ENCODE measurements at places on chromosomes 11 and 22. TPM values are rescaled to one million over a fixed set of nuclear protein-coding genes. Genes with fewer than 3 reads are reported as not detected.
A peak's percentile ranks its signal among the peaks of the same experiment; 100 is the strongest.

Gene LGR4
- total RNA-seq = 99.6 TPM

Gene OMP
- not detected for total RNA-seq

Gene OR8G1
- total RNA-seq = not detected

Gene OR52A5
- 0.39 TPM for total RNA-seq

Gene ZDHHC24
- total RNA-seq = 13.1 TPM

DNA sequence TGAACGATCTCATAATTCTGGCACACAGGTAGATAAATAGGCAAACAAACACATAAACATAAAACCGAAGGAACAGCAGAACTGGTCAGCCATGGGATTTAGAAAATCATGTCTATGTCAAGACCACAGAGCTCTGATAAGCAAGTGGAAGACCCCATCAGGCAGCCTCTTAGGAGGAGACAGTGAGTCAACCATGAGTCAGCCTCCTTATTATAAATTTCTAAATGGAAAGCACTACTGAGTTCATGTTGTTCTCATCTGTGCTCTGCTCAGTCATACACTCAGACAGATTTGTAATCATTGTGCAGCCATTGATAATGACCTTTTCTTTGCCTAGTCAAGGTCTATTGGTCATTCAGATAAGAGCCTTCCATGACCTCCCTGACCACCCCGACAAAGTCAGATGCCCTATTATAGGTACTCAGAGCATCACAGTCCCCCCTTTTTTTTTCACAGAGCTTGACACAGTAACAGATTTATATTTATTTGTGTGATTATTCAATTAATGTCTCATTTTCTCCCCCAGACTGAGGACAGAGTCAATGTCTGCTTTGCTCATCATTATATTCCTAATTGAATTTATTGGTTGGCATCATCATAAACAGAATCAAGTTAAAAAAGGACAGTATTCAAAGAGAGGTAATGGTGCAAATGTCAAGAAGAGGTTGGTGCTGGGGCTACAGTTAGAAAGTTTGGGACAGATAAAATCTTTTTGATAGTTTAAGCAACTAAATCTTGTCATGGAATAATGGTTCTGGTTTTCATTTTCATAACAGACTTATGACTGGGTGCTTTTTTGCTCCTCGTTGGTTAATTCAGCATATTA lies 579.7 kb upstream of the CCDC90B start:
- H3K4me3 ChIP-seq = no peak overlapping the region
- no peak for DNase-seq
- no peaks in the 10 kb centered on the region for H3K36me3 ChIP-seq
- no peaks in the 10 kb centered on the region for H3K27me3 ChIP-seq

DNA sequence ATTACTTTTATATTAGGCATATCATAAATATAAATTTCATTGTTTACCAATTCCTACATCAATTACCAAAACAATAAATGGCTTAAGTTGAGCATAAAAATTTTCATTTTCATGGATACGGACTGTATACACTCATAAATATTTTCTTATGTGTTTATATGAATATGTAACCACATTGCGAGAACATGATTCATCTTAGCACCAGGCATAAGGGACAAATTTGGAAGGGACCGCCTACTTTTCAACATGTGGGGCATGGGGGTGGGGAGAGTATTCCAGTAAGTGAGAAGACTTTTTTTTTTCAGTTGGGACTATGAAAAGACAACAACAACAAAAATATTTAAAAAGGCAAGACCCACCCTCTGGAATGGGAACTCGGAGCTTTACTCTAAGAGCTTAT lies 296.1 kb downstream of the RAB38 start:
- no peak for DNase-seq
- H3K27me3 ChIP-seq = no peaks in the 10 kb centered on the region
- no peak overlapping the region for H3K27ac ChIP-seq

GRCh38 chr11:112298535-112298934 lies 37.9 kb upstream of the PLET1 start:
- peaks cover 13% of the 10 kb centered on the region for H3K4me1 ChIP-seq
- no peak overlapping the region for H3K27ac ChIP-seq
- H3K36me3 ChIP-seq = no peaks in the 10 kb centered on the region
- H3K27me3 ChIP-seq = no peaks in the 10 kb centered on the region
- no peak overlapping the region for H3K4me3 ChIP-seq
- no peak for DNase-seq

DNA sequence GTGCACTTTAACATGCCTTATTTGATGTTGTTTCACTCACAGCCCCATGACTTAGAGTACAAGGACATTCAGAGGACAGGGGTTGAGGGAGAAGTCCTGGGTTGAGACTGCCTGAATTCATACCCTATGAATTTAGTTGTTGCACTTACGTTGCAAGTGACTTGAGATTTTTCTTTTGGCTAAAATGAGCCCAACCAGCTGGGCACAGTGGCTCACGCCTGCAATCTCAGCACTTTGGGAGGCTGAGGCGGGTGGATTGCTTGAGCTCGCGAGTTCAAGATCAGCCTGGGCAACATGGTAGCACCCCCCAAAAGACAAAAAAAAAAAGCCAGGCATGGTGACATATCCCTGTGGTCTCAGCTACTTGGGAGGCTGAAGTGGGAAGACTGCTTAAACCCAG lies 7.3 kb upstream of the GRK3 start:
- H3K36me3 ChIP-seq = no peaks in the 10 kb centered on the region
- no peaks in the 10 kb centered on the region for H3K4me1 ChIP-seq
- H3K27ac ChIP-seq = no peak overlapping the region

DNA sequence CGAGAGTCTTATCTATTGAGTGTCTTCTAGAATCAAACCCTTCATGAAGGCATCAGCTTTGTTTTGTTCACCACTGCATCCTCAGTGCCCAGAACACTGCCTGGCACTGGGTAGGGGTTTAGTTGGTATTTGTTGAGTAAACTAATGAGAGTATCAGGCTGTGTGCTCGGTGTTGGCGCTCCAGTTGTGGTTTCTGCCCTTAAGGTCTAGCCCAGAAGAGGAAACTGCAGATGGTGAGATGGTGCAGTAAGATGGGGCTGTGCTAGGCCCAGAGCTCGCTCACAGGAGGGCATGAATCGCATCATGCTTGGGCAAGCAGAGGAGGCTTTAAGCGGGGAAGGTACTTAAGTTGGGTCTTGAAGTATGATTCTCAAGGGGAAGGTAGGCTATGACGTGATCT lies 97.2 kb downstream of the FBXO7 start:
- H3K4me3 ChIP-seq = no peak overlapping the region
- H3K27me3 ChIP-seq = no peaks in the 10 kb centered on the region
- H3K4me1 ChIP-seq = peaks cover 3% of the 10 kb centered on the region

- no peak for DNase-seq
- no peak overlapping the region for H3K27ac ChIP-seq
- no peak overlapping the region for H3K4me3 ChIP-seq
- H3K36me3 ChIP-seq = no peaks in the 10 kb centered on the region
Measured at GRCh38 chr11:45967506-45967905, 45.0 kb downstream of the LARGE2 start.

DNA sequence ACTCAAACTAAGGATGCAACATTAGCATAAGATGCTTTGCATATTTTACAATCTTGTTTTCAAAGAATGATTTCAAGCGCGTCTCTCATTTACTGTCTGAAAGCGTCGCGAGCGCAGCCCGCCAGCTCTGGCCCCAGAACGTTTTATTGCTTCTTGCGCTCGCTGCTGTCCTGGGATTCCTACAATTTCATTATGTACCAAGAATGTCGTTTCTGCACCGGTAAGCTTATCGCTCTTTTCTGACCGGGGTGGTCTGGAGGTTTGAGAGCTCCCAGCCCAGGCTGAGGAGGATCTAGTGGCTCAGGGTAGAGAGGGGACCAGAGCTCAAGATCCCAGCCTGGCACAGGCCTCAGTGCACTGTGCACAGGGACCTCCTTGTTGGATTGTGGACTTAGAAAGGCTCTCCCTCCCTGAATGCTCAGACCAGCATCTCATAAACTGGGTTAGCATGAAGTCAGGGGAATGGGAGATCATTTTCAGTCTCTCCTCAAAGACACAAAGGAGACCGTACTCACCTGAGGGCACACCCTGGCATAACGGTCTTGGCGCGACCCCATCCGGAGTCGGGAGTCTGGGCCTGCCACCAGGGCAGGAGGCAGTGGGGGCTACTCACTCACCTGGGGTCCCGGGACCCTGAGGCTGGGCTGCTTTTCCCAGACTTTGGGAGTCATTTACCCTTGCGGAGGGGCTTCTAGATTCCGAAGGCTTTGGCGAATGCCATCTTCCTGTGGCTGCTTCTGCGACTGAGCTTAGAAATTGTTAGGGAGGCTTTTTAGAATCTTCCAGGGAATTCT lies 817.4 kb downstream of the BRD1 start:
- H3K4me3 ChIP-seq = no peak overlapping the region
- no peaks in the 10 kb centered on the region for H3K27me3 ChIP-seq
- no peaks in the 10 kb centered on the region for H3K4me1 ChIP-seq
- H3K27ac ChIP-seq = no peak overlapping the region
- peaks cover 4% of the 10 kb centered on the region for H3K36me3 ChIP-seq

GRCh38 chr11:128724891-128725611 lies 31.2 kb downstream of the FLI1 start:
- DNase-seq = no peak
- no peaks in the 10 kb centered on the region for H3K27me3 ChIP-seq
- H3K27ac ChIP-seq = no peak overlapping the region
- H3K36me3 ChIP-seq = no peaks in the 10 kb centered on the region
- peaks cover 14% of the 10 kb centered on the region for H3K4me1 ChIP-seq

- H3K4me3 ChIP-seq = no peak overlapping the region
- no peak for DNase-seq
Measured at GRCh38 chr11:96215110-96215782, 127.7 kb downstream of the MAML2 start.

- no peak overlapping the region for H3K27ac ChIP-seq
- no peaks in the 10 kb centered on the region for H3K36me3 ChIP-seq
- H3K27me3 ChIP-seq = no peaks in the 10 kb centered on the region
Measured at GRCh38 chr11:3879967-3880542, 24.6 kb downstream of the STIM1 start.

DNA sequence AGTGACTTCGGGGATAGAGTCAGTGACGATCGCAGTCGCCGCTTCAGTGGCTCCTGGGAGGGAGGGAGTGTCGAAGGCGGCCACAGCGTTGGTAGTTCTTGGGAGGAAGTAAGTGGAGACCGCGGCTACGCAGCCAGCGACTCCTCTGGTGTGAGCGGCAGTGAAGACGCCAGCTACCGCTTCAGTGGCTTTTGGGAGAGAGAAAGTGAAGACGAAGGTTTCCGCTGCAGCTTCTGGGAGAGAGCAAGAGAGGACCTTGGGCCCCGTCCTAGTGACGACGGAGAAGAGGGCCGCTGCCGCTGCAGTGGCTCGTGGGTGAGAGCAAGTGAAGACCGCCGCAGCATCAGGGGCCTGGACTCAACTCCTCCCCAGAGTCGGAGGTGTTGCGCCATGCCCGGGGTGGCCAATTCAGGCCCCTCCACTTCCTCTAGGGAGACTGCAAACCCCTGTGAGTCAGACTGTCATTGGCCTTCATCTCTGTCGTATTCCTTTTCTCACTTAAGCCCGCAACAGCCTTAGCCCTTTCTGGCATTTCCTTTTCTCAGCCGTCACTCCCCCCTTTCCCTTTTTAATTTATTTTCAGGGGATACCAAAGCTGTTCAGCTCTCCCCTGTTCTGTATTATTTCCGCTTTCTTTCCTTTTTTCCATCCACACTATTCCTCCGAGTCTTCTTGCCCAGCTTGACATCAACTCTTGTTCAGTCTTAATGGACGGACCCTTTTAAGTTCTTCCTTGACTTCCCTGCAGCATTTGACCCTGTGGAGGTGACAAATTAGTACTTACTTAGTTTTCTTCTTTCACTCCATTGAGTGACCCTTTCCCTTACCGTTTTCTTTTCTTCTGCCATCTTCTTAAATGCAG lies 1.0 kb downstream of the ANKRD42 start:
- H3K36me3 ChIP-seq = peaks cover 6% of the 10 kb centered on the region
- H3K27ac ChIP-seq = no peak overlapping the region
- peak; percentile 63 for DNase-seq
- H3K27me3 ChIP-seq = peaks cover 7% of the 10 kb centered on the region
- H3K4me1 ChIP-seq = peaks cover 10% of the 10 kb centered on the region
